Frontal cortex (tissue), 4 donors: ENCODE measurements at places on chromosomes 11 and 22. TPM values are rescaled to one million over a fixed set of nuclear protein-coding genes. Genes with fewer than 3 reads are reported as not detected.

FADS1 gene
- 81.9 TPM for total RNA-seq

DCHS1 gene
- 38.3 TPM for total RNA-seq

FREY1 gene
- 1.2 TPM for total RNA-seq

FOLH1 gene
- total RNA-seq = 4.9 TPM

DEUP1 gene
- 0.82 TPM for total RNA-seq

PTPN5 gene
- 36.7 TPM for total RNA-seq

PKNOX2 gene
- 4.9 TPM for total RNA-seq

OLFML1 gene
- 1.6 TPM for total RNA-seq

FGF4 gene
- not detected for total RNA-seq

MS4A6E gene
- total RNA-seq = not detected

TUBA8 gene
- total RNA-seq = 2.9 TPM

ARHGAP20 gene
- total RNA-seq = 47.3 TPM

OR52N4 gene
- total RNA-seq = not detected

TRIM51 gene
- total RNA-seq = not detected

RBMXL2 gene
- total RNA-seq = not detected

KRTAP5-11 gene
- total RNA-seq = not detected

MS4A3 gene
- 0.41 TPM for total RNA-seq

MFRP gene
- total RNA-seq = not detected

TTLL8 gene
- total RNA-seq = not detected

PATE2 gene
- total RNA-seq = 0.82 TPM

OR6T1 gene
- total RNA-seq = not detected

OR52I2 gene
- total RNA-seq = not detected

FZD4 gene
- total RNA-seq = 19.6 TPM

P2RX6 gene
- total RNA-seq = 0.41 TPM

MYBPC3 gene
- not detected for total RNA-seq

TMEM25 gene
- total RNA-seq = 27.3 TPM

SEPTIN3 gene
- total RNA-seq = 123 TPM

DRD2 gene
- total RNA-seq = 1.6 TPM

SLC43A3 gene
- total RNA-seq = 4.1 TPM

MIOX gene
- not detected for total RNA-seq

TENM4 gene
- 55.0 TPM for total RNA-seq

CRYBA4 gene
- not detected for total RNA-seq

CAPN5 gene
- 8.6 TPM for total RNA-seq

JRKL gene
- 13.5 TPM for total RNA-seq

SLN gene
- total RNA-seq = 35.5 TPM

PDGFB gene
- 2.0 TPM for total RNA-seq

NOX4 gene
- 11.8 TPM for total RNA-seq

VPS37C gene
- 4.5 TPM for total RNA-seq

POLR2F gene
- 26.9 TPM for total RNA-seq

TRIM5 gene
- 4.5 TPM for total RNA-seq

DERL3 gene
- 0.82 TPM for total RNA-seq

MMP13 gene
- not detected for total RNA-seq

CD6 gene
- total RNA-seq = 0.82 TPM

ST14 gene
- not detected for total RNA-seq

PGR gene
- under 0.01 TPM for total RNA-seq

C11orf86 gene
- total RNA-seq = not detected

KCTD14 gene
- 0.82 TPM for total RNA-seq

CABP4 gene
- not detected for total RNA-seq

MCHR1 gene
- 1.2 TPM for total RNA-seq

RCOR2 gene
- total RNA-seq = 14.3 TPM

TTC36 gene
- 2.4 TPM for total RNA-seq

RASSF7 gene
- total RNA-seq = 2.0 TPM

SPON1 gene
- 33.4 TPM for total RNA-seq

OR2AT4 gene
- not detected for total RNA-seq

SMIM35 gene
- not detected for total RNA-seq

DNAJB7 gene
- total RNA-seq = not detected
